NCI-H524 (cell line): ENCODE measurements at places on chromosomes 6 and 20.

DNA sequence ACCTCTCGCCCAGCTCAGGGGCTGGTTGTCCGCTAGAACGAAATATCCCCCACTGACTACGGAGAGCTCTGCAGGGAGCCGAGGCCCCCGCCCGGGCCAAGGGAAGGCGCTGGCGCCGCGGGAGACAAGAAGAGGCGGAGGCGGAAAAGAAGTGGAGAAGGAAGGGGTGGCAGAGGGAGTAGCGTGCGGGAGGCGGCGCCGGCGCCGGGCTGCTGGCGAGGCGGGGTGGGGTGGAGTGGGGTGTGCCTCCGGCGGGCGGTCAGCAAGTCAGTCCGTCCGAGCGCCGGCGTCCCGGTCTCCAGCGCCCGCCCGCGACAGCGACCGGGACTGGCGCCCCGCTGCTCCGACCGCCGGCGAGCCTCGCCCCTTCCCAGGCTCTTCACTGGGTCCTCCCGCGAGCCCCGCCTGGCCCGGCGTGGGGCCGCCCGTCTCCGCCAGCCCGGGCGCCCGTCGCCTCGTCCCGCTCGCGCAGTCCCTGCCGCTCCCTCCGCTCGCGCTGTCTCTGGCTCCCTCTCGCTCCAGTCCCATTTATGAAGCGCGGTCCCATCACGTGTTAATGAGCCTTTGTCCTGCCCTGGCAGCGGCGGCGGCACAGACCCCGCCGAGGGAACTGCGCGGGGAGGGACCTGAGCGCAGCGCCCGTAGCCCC lies at the start of gene CNR1:
CNR1 (minus strand) TSS at position 504 of the 649 bp plus-strand sequence. CDS start 21,073 bp downstream, outside the sequence.
- peak; percentile 64 for DNase-seq

GRCh38 chr6:36613200-36613995 lies 19.2 kb downstream of the SRSF3 start:
- DNase-seq: no peak

GRCh38 chr20:34083137-34083536 lies 28.9 kb downstream of the EIF2S2 start:
- no peak for DNase-seq

GRCh38 chr20:33688938-33689424 lies 2.8 kb upstream of the E2F1 start:
- no peak for DNase-seq

- no peak for DNase-seq
Measured at GRCh38 chr20:642398-643174, 10.4 kb downstream of the SRXN1 start.

GRCh38 chr6:44219053-44219814 lies 2.5 kb downstream of the MYMX start:
- peak; percentile 39 for DNase-seq

DNA sequence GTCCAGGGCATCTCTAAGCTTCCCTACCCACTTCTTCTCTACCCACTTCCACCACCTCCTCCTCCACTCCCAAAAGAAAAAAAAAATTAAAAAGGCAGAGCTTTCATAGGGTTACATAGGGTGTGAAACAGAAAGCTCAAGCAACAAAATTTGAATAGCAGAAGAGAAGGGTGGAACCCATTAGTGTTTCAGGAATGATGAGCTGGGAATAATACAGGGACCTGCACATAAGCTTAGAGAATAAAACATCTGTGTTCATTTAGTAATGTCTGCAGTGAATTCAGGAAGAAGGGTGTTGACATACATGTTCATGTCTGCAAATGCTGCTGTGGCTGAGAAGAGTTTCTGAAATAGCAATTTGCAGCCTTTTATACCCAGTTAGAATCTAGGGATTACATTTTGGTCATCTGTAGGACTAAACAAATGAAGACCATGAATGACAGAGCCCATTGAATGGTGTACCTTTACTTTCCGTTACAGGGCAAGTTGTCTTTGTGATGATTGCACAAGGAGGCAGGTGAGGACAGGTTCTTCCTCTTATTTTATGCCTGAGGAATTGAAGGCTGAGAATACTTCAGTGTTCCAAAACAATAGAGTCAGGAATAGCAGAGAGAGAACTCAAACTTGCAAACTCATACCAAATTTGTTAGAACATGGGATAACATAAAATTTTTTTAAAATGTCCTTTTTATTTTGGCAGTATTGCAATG lies 975.1 kb downstream of the TFAP2A start:
- no peak for DNase-seq

GRCh38 chr6:11144393-11144851 lies 32.9 kb upstream of the ERVFRD-1 start:
- peak; percentile 63 for DNase-seq

- DNase-seq: no peak
Measured at GRCh38 chr6:4905826-4906225, 98.0 kb downstream of the RPP40 start.

- no peak for DNase-seq
Measured at GRCh38 chr20:50357783-50358161, 152.4 kb upstream of the PTPN1 start.

GRCh38 chr20:3275064-3275935 lies 36.3 kb upstream of the SLC4A11 start:
- no peak for DNase-seq

- no peak for DNase-seq
Measured at GRCh38 chr6:11869672-11870340, 91.2 kb upstream of the ADTRP start.

DNA sequence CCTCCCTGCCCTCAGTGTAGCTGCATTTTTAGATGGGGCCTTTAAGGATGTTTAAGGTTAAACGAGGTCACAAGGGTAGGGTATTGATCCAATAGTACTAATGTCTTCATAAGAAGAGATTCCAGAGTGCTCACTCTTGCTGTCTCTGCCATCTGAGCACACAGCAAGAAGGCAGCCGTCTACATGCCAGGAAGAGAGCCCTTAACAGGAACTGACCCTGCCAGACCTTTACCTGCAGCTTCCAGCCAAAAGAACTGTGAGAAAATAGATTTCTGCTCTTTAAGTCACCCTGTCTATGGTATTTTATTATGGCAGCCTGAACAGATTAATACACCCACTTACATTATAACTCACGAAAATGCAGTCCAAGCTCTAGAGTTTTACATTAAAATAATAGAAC lies 685.3 kb upstream of the MARCKS start:
- DNase-seq: no peak

DNA sequence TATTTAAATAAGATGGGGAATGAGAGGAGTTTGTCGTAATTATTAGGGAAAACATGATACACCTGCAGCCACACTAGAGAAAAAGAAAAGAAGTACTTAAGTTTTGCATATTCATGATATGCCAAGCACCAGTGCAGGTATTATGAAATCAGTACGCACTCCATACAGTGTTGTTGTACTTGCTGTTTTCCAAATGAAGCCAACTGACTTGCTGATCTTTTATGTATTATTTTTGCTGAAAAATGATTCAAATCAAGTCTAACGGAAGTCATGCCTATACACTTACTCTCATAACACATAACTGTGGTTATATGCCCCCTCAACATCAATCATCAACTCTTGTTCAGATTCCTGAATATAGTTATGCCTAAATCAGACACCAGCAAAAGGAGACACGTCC lies 584.9 kb upstream of the EYS start:
- DNase-seq: no peak

DNA sequence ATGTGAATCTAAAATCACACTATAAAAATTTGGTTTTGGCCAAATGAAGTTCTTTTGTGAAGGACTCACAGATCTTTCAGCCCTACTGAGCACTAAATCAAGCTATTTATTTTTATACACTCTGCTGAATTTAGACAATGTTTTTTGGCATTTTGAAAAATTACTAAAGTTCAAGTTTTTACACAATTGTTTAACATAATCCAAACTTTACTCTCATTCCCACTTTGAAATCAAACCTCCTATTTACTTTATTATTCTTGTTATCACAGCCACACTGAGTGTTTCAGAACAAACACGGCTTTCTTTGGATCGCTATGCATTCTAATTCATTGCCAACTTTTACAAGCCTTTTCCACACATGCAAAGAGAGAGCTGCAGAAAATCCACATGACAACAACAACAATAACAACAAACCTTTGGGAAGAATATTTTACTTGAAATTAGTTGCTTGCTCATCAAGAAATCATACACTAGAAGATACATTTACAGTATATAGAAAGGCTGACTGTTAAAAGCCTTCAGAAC lies 49.1 kb upstream of the TMEM30A start:
- no peak for DNase-seq

DNA sequence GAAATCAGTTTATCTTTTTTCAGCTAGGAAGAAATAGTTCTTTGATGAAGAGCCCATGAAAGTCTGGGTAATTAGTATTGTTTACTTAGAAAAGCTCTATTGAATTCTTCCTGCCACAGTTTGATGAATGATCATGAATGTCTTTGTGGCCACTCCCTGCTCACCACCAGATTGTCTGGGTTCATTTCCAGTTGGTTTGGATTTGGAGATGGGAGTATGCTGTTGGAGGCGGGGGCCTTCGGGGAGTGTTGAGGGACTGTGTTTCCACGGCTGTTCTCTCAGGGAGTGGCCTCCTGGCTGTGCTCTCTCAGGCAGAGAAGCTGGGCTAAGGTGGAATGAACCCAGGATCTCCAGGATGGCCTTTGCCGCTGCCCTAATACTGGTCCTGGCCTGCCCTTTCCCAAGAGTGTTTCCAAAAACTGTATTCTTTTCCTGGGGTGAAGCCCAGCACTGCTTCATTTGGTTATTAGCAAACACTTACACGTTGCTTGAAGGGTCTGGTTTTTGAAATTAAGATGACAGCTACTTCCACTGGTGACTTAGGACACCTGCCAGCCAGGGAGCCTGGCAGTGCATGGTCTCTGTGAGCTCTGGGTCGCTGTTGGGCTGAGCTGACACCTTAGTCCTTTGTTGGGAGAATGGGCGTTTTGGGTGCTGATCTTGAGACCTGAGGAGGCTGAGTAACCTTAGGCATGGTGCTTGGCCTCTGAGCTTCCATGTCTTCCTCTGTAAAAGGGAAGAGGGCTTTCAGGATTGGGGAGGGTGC lies 23.2 kb downstream of the PRPF6 start:
- no peak for DNase-seq

GRCh38 chr20:46563860-46564221 lies 13.4 kb upstream of the OCSTAMP start:
- DNase-seq: no peak

GRCh38 chr20:38985603-38986170 lies 23.5 kb downstream of the DHX35 start:
- no peak for DNase-seq

DNA sequence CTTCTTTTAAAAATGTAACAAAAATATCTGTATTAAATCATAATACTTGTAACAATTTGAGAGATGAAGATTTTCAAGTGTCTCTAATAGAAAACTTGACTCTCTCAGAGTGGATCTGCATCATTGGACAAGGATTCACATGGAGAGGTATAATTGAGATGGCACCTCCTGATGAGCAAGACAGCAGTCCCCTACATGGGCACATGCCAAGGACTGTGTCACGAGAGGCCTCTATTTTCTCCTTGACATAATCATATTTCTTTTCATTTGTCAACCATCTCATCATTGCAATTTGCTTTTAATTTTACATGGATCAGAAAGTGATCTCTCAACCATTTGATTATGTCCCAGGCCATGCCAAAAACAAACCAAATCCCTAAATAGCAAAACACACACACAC lies 206.8 kb upstream of the THEMIS start:
- no peak for DNase-seq

DNA sequence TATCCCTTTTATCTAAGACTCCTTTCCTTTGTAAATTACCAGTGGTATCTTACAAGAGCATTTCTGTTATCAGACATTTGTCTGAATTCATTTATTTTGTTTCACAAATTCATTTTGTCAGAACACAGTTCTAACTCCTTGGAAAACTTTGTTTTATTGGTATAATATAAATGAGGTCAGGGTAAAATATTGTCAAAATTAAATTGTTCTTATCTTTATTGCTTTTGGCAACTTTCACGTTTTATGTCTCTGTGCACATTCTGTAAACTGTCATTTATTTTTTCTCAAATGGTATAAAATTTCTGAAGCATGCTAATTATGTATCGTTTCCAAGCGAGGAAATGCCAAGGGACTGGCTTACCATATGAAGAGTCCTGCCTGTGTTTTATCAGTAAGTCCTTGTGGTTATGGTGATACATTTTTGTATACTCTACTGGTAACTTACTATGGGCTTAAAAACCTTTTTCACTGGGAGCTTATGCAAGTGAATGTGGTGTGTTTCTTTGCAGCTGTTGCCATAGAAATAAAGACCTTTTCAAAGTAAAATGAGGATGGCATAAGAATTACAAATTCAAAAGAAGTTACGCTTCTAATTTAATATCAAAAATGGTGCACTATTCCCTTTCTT lies 214.2 kb downstream of the COL19A1 start:
- no peak for DNase-seq

GRCh38 chr6:33904747-33905065 lies 100.9 kb upstream of the MLN start:
- DNase-seq: no peak

- DNase-seq: peak; percentile 87
Measured at GRCh38 chr6:144013486-144013909, 5.4 kb upstream of the PLAGL1 start.

GRCh38 chr6:79684876-79685275 lies 53.7 kb downstream of the SH3BGRL2 start:
- no peak for DNase-seq

- DNase-seq: no peak
Measured at GRCh38 chr6:157265186-157265585, 58.1 kb downstream of the TMEM242 start.

GRCh38 chr6:81683912-81684311 lies 68.6 kb downstream of the TENT5A start:
- no peak for DNase-seq

- no peak for DNase-seq
Measured at GRCh38 chr6:108423982-108424705, 129.3 kb downstream of the AFG1L start.

DNA sequence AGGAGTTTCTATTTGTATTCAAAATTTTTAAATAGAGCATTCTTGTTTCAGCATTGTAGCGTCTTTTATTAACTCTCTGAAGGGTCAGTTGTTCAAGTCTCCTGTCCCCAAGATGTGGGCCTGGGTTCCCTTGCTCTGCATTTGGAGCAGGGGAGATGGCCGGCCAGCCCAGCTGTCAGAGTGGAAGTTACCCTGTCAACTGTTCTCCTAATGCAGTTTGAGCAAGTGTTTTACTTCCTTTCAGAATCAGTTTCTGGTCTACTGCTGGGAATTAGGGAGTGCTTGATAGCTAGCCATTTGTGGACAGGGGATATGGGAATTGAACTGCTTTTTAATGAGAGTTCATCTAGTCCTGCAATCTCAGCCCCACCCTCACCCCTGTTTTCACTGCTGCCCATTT lies 116.6 kb downstream of the QKI start:
- DNase-seq: no peak
